Effector CD4-positive, alpha-beta T cell (primary cell): ENCODE measurements at places on chromosomes 5 and 9.

- DNase-seq = no peak
Measured at GRCh38 chr5:1130218-1130946, 18.5 kb upstream of the SLC12A7 start.

GRCh38 chr9:880725-881124 is 39.2 kb downstream of the DMRT1 start:
- DNase-seq = no peak

DNA sequence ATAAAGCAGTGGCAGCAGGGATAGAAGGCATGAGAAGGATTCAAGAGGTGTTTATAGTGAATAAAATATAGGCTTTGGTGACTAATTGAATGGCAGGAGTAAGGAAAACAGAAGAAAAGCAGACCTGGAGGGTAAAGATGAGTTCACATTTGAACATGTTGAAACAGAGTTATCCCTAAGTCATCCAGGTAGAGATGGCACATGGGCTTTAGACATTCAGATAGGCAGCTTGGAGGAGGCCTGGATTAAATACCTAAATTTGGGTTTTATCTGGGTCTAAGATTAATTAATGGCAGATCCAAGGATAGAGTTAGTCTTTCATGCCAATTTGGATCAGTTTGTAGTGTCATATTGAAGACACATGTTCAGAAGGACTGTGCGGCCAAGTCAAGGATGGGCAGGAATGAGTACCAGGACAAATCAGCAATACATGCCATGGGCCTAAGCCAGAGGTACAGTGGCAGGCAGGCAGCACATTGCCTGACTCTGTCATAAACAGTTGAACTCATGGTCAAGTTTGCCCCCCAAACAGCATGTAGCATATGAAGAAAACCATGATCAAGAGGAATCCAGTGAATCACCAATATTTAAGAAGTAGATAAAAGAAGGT is 115.5 kb upstream of the SLC12A2 start:
- DNase-seq = no peak

- no peak for DNase-seq
Measured at GRCh38 chr5:17305017-17305416, 87.6 kb downstream of the BASP1 start.

DNA sequence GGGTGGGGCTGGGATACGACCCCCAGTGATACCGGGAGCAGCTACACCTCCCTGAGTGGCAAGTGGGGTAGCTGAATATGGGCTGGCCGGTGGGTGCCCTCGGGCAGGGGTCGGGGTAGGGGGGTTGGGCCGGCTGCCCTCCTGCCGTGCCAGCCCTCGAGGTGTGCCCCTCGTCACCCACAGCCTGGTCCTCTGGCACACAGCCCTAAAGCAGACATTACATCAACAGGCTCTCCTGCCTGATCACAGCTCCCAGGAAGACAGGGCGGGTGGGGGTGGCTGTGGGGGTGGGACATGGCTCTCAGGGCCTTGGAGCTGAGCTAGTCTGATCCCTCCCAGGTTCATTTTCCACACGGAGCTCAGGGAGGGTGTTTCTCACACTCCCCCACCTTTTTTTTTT is 23.2 kb downstream of the FBXW5 start:
- DNase-seq = no peak

GRCh38 chr5:68026092-68026885 is 189.3 kb upstream of the PIK3R1 start:
- no peak for DNase-seq

- no peak for DNase-seq
Measured at GRCh38 chr5:178688551-178688950, 41.9 kb downstream of the ZNF354A start.

- DNase-seq = no peak
Measured at GRCh38 chr5:95938766-95939165, 22.9 kb downstream of the ELL2 start.

DNA sequence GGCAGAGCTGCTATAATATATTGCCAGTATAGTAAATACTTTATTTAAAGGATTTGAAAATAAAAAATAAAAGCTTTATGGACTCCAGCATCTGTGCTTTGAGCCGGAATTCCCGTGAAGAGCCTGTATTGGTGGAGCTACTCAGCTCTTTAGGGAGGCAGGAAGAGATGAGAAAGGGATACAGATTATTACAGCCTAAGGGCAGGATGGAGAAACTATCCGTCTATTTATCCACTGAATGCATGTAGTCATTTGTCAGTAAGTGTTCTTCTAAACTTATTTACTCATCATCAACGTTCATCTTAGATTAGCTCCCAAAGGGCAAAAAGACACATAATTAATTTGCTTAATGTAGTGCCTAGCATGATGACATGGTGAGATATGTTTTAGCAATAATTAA is 48.4 kb downstream of the SLC1A1 start:
- no peak for DNase-seq
